Hematopoietic multipotent progenitor cell treated with erythropoietin and hydrocortisone succinate and interleukin-3 and kit ligand, for 15 days (in vitro differentiated cells): ENCODE measurements at places on chromosomes 7 and 10.

- DNase-seq: no peak
These were observed 380 bp upstream of the AGBL3 start for GRCh38 chr7:134985894-134986362.

DNA sequence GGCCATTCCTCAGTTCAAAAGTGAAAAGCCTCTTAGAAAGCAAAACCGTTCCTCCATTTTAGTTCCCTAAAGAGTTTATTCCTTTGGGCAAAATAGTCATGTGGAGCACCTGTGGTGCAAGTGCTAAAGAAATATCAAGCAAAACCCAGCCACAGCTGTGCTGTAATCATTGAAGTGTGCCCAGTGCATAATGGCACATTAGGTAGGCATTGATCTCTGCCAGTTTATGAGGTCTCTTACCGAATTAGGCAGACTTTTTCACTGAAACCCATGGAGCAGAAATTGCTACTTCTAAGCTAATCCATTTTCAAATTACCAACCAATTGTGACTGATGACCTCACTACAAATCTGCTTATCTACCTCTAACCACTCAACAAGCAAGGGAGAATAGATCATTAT, 97.2 kb upstream of the SEMA3A start:
- DNase-seq: no peak

- DNase-seq: no peak
These were observed 37.6 kb upstream of the LRRTM3 start for GRCh38 chr10:66888237-66888636.

GRCh38 chr7:17502213-17503060, 204.0 kb downstream of the AHR start:
- DNase-seq: no peak

DNA sequence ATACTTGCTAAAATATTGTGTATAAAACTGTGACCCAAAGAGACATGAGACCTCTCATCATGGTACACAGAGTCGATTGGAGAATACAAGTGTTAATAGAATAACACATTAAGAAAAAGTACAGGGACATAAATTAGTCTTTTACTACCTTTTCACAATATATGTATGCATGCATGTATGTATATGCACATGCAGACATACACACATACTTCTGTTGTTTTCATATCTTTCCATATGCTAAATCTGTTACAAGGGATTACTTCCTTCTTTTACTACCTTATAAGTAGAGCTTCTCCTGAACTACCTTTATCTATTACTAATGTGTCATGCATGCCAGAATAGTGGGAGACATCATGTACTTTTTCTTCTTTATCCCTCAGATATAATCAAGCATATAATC, 131.6 kb downstream of the GPR158 start:
- DNase-seq: no peak

DNA sequence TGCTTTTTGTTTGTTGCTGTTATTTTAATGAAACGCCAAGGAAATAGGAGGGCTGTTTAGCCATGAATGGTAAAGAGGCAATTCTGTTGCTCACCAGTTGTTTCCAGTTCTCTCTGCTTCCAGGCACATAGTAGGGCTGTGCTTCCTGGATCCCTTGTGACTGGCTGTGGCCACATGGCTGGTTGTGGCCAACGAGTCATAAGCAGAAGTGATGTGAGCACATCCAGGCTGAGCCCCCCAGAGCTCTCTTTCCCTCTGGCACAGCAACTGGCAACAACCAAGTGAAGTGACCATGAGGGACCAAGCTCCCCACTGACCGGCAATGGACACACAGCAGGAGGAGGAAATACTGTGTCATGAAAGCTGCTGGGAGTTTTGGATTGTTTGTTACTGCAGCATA, 10.3 kb downstream of the GRID1 start:
- no peak for DNase-seq

- DNase-seq: no peak
These were observed 715.4 kb upstream of the NRP1 start for GRCh38 chr10:34049887-34050286.

- DNase-seq: no peak
These were observed 96.6 kb upstream of the PTN start for GRCh38 chr7:137439829-137440825.

- no peak for DNase-seq
These were observed 2.4 kb upstream of the EXOC6 start for GRCh38 chr10:92845921-92846320.

DNA sequence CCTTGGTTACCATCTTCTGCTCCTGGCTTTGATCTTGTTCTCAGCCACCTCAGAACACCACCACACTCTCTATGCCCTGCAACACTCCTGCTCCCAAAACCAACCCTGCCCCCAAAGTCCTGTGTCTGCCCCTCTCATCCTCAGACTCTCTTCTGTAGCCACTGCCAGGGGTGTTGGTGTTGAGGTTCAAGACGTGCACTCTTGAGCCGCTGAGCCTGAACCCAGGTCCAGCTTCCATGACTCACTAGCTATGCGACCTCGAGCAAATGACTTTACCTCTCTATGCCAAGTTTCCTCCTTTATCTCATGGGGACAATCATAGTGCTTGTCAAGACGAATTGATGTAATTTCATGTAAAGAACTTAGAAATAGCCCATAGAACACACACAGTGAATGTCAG, 840 bp upstream of the ATP6V0A4 start:
- DNase-seq: no peak

DNA sequence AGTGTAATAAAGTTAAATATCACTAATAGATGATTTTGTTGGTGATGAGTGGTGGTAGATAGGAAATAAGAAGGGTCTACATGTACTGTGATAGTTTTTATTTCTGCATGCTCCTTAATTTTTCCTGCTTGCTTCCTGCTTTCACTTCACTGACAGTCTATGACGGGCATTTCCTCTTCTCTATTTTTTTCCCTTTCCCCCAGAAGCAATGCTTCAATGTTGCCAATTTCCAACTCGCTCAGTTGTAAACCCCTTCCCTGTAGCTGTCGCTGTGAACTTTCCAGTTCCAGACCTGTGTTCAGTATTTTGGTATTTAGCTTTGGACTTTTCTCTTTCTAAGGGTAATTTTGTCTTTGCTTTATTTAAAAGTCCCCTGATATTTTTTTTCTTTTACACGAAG, 123.5 kb upstream of the AGR3 start:
- DNase-seq: no peak

DNA sequence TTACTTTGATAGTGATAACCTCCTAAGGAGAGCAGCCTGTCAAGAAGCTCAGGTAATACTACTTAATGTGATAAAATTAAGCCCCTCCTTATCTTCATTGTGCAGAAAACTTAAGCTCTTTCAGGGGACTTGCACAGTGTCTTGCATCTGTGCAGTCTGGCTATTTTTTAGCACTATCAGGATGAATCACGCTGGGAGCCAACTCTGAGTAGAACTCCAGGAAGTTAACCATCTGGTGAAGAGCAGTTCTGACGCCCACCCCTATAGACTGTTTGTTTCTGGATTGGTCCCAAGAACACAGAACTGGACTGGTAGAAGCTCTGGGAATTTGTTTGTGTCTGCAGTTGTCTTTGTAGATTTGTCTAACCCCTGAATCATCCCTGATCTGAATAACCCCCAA, 41.9 kb downstream of the AGK start:
- DNase-seq: no peak

DNA sequence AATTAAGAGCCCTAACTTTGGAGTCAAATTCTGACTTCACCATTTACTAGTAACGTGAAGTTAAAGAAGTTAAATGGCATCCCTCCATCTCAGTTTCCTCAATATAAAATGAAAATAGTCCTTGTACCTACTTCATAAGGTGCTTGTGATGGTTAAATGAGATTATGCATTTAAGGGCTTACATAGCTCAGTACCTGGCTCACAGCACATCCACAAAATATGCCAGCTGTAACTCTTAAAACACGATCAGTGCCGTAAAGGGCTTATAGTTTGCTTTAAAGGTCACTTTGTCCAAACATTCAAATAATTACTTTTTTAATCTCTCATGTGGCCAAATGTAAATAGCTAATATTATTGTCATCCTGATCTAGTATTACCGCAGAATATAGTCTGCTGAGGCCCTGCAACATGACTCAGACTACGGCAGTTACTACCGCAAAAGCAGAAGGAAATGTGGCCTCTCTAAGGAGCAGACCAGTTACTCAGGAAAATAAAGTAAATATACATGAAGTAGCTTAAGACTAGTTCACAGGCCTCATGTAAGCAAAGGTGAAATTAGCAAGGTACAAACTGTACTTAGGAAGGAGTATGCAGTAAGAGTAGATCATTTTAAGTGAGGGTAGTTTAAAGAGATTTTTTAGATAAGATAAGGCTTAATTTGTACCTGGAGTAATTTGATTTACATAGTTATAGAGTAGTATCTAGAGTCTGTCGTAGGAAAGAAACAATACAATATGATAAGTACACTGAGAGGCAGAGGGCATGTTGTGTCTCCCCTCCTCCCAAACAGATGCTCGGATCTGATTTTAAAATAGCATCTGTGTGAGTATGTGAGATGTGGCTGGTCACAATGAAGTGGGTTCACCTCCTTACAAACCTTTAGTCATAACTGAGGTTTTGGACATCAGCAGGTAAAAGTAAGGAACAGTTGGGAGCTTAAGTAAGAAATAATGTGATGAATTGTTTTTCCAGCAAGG, 13.1 kb downstream of the CASP2 start:
- DNase-seq: no peak

DNA sequence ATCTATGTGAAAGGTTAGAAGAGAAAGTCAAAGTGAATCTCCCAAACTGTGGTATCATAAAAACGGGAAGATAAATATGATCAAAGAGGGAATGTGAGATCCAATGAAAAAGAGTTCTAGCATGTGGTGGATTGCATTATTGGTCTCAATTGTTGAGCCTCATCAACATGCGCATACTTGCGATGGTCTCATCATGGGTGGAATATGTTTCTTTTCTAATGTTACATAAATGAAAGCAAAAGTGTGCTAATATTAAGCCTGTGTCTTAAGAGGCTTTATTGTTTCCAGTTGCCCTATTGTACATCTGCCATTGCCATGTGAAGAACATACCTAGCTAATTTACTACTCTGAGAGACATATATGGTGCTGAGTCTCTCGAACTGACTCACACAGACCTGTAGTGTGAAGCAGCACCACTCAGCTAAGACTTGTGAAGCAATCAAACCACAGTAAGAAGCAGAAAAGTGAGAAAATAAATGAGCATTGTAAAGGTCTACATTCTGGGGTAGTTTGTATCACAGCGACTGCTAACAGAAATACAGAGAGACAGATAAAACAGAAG, 645.5 kb upstream of the PCDH15 start:
- no peak for DNase-seq
